ENCODE measurements at places on chromosomes 16 and 17.

- no peak for DNase-seq
Observed at GRCh38 chr16:9118170-9118569, 26.7 kb downstream of the HAPSTR1 start.

- no peak for DNase-seq
Observed at GRCh38 chr17:27256225-27257030, 37.5 kb upstream of the WSB1 start.

- DNase-seq: no peak
Observed at GRCh38 chr17:39014044-39014794, 47.0 kb upstream of the FBXO47 start.

GRCh38 chr16:73956587-73957494 lies 339.8 kb upstream of the PSMD7 start:
- DNase-seq: no peak

DNA sequence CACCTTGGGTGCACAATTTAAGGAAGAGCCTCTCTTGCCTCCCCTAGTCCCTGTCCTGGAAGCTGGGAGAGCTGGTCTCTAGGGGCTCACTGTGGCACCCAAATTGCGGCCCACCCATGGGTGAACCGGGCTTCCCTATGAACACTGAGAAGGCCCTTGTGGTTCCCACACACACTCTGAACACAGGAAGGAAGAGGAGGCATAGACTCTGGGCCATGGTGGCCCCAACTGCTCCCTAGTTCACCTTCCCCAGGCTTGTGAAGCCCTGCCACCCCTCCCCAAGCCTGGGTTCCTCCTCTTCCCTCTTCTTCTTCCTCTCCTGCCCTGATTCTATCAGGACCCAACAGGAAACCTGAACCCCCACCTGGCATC lies 10.5 kb downstream of the SREBF1 start:
- no peak for DNase-seq

- no peak for DNase-seq
Observed at GRCh38 chr16:2040787-2041522, 6.7 kb downstream of the NTHL1 start.

GRCh38 chr17:309361-309888 lies 43.2 kb downstream of the RPH3AL start:
- DNase-seq: no peak

GRCh38 chr17:56297184-56297583 lies 143.9 kb downstream of the ANKFN1 start:
- DNase-seq: no peak

DNA sequence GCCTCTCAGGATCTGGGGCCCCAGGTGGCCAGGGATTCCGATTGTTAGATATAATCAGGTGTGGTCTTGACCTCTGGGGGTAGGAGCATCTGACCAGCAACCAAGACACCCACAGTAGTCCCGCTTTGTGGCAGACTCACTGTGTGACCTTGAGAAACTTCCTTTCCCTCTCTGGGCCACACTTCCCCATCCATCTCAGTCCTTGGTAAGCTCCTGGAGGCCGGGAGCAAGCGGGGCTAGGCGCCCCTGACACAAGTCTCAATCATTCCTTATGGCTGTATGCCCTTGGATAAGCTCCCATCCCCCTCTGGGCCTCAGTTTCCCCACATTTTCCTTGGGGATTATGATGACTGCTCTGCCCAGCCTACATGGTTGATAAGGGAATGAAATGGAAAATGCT lies 21.3 kb downstream of the CPNE2 start:
- DNase-seq: no peak

- no peak for DNase-seq
Observed at GRCh38 chr16:81607805-81608522, 163.4 kb downstream of the CMIP start.

GRCh38 chr16:85166699-85167588 lies 54.7 kb upstream of the CIBAR2 start:
- DNase-seq: no peak

GRCh38 chr17:33639103-33639880 lies 346.2 kb upstream of the ASIC2 start:
- no peak for DNase-seq

- no peak for DNase-seq
Observed at GRCh38 chr16:54411544-54411943, 125.0 kb upstream of the IRX3 start.

GRCh38 chr17:5785867-5786509 lies 201.7 kb upstream of the NLRP1 start:
- no peak for DNase-seq

DNA sequence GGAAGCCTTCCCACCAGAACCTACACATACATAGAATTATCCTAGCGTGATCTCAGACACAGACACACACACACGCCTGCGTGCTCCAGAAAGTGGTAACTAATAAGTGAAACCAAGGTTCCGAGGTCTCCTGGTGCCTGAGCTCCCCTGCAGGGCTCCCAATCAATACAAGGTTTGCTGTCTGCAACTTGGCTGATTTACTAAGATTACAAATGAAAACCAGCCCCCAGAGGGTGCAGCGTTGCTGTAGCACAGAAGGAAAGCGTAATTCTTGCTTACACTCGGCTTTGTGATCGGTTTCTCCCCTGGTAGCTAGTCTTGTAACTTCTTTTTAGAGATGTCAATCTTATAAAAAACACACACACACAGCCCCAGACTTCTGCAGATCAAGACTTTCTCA lies 334.1 kb upstream of the XYLT1 start:
- no peak for DNase-seq

DNA sequence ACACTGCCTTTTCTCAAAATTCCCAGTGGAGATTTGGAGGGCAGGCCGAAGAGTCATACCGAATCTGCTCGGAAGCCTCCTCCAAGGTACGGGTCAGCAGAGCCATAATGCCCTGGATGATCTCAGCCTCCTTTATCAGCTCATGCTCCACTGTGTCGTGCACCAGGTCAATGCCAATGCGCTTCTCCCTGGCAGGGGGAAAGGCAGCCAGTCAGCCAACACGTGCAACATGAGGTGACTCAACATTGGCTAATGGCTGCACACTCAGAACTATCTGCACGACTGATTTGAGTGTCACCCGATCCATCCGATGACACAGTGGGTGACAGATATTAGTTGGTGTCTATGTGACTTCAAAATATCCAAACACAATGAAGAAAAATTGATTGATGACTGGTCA lies 15.8 kb downstream of the TEKT1 start:
- DNase-seq: no peak

GRCh38 chr17:17963066-17963465 lies 9.1 kb downstream of the TOM1L2 start:
- no peak for DNase-seq

DNA sequence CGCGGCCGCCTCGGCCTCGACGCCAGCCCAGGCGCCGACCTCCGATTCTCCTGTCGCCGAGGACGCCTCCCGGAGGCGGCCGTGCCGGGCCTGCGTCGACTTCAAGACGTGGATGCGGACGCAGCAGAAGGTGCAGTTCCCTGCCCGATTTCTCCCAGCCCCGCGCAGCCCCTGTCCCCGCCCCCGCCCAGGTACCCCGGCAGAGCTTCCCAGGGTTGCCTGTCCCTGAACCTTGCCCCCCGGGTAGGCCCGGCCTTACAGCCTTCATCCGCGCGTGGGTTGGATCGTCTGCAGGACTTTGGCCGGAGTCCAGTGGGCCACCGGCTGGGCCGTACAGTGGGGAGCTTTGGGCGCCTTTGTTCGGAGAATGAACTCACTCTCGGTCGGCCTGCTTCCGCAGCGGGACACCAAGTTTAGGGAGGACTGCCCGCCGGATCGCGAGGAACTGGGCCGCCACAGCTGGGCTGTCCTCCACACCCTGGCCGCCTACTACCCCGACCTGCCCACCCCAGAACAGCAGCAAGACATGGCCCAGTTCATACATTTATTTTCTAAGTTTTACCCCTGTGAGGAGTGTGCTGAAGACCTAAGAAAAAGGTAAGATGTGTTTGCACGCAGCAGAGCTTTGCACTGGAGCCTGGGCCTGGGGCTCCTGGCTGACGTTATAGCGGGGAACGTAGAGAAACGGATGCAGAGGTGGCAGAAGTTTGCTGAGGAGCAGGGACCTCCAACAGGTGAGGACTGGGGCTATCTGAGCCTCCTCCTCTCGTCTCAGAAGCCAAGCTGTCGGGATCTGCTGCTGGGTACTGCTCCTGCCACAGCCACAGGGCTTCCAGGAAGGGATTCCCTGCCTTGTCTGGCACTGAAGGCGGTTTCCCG lies 593 bp downstream of the GFER start:
- no peak for DNase-seq

Measured in omental fat pad (tissue), 4 donors.